ENCODE measurements at places on chromosomes 12 and 14.

GRCh38 chr12:104412681-104413080 lies 44.1 kb upstream of the CHST11 start:
- DNase-seq = no peak

DNA sequence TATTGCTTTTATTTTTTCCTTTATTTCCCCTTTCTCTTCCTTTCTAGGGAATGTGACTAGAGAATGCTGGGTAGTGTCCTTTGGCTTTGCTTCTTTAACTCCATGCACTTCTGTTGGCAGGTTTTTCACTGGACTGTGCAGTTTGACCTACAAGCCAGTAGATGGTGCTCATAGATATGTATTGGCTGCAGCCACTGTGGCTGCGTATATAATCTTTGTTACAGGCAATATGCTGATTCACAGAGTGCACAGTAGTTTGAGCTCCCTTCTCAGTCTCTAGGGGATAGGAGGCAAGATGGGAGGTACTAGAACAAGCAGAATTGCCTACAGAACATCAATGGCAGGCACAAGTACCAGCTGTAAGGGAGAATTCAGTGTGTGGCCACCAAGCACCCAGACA lies 503.5 kb downstream of the LRFN5 start:
- DNase-seq = peak; percentile 16

DNA sequence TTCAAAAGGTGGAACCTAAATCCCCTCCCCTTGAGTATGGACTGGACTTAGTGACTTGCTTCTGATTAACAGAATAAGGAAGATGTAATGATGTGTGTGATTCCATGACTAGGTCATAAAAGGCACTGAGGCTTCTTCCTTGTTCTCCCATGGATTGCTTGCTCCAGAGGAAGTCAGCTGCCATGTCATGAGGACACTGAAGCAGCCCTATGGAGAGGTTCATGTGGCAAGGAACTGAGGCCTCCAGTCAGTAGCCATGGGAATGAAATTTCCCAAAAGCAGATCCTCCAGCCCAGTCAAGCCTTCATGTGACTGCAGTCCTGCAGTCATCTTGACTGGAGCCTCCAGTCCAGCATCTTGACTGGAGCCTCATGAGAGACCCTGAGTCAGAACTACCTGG lies 10.7 kb downstream of the TMBIM4 start:
- no peak for DNase-seq

GRCh38 chr14:41973178-41973577 lies 366.5 kb downstream of the LRFN5 start:
- DNase-seq = no peak

GRCh38 chr14:85142982-85143381 lies 387.0 kb upstream of the FLRT2 start:
- no peak for DNase-seq

GRCh38 chr14:89760086-89760485 lies 194.4 kb downstream of the EFCAB11 start:
- DNase-seq = no peak

- no peak for DNase-seq
These were observed 3.7 kb downstream of the TAS2R42 start for GRCh38 chr12:11183011-11183410.

GRCh38 chr14:56087671-56088471 lies 30.3 kb upstream of the PELI2 start:
- peak; percentile 36 for DNase-seq

- peak; percentile 75 for DNase-seq
These were observed 77.9 kb upstream of the PWP1 start for GRCh38 chr12:107607464-107608392.

GRCh38 chr14:33369972-33370371 lies 431.3 kb downstream of the NPAS3 start:
- no peak for DNase-seq

GRCh38 chr12:12221560-12221959 lies 45.3 kb downstream of the LRP6 start:
- DNase-seq = no peak

DNA sequence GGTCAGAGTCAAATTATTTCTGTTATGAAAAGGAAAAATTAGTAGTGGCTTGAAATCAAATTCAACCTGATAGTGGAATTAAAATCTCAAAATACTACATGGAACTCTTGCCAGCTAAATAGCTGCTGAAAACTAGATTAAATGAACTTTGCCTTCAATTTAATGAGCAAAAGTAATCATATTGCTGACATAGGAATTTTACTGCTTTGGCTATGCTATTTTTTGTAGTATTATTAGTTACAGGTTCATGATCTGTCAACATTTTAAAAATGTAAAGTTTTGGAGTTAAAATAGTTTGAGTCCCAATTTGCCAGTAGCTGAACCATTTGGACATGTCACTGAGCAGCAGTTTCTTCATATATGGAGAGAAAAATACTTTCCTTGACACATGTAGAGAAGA lies 81.4 kb downstream of the RERGL start:
- DNase-seq = no peak

DNA sequence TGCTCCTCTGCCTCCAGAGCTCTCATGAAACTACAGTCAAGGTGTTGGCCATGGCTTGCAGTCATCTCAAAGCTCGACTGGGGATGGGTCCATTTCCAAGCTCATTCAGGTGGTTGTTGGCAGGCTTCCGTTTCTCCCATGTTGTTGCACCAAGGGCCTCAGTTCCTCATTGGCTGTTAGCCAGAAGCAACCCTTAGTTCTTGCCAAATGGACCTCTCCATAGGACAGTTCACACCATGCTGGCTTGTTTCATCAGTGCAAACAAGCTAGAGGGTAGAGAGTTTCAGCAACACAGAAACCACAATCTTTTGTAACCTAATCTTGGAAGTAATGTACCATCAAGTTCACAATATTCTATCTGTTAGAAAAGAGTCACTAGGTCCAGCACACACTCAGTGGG lies 22.7 kb upstream of the PPM1A start:
- no peak for DNase-seq

- DNase-seq = no peak
These were observed 5.5 kb downstream of the IFI27L2 start for GRCh38 chr14:94123868-94124267.

- DNase-seq = no peak
These were observed 357.4 kb downstream of the C12orf50 start for GRCh38 chr12:87671757-87672156.

DNA sequence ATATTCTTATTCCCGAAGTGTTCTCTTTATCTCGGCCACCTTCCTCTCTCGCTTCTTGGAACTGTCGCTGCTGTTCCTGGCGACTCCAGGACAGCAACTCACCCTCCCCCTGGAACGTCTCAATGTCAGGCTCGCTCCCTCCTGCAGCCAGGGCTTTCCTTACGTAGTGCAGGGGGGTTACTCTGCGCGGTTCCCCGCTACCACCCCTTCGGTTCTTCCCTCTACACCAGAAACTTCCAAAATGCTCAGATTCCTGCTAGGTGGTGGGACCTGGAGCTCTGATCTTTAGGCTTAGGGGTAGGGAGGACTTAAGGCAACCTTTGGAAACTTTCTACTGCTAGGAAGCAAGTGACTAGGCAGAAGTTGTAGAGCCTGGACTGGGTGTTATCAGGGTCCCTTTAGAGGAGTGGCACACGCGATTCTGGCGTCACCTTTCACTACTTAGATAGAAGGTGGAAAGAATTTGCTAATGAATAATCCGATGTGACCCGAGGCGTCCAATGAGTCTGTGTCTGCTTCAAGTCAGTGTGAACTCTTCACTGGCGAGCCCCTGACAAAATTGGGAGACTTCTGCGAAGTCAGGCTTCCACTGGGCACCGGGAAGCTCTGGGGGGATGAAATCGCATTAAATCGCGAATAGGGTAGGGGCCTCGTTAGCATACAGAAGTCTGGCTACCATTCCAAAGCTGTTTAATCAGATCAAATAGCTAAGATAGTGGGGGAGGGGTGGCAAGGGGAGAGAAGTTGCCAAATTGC lies 900 bp upstream of the DPF3 start:
- peak; percentile 45 for DNase-seq

- DNase-seq = no peak
These were observed 14.4 kb upstream of the TCP11L2 start for GRCh38 chr12:106288101-106288493.

GRCh38 chr14:102690509-102691286 lies 86.6 kb upstream of the TRAF3 start:
- no peak for DNase-seq

- DNase-seq = no peak
These were observed 43.3 kb downstream of the AEBP2 start for GRCh38 chr12:19482551-19483109.

DNA sequence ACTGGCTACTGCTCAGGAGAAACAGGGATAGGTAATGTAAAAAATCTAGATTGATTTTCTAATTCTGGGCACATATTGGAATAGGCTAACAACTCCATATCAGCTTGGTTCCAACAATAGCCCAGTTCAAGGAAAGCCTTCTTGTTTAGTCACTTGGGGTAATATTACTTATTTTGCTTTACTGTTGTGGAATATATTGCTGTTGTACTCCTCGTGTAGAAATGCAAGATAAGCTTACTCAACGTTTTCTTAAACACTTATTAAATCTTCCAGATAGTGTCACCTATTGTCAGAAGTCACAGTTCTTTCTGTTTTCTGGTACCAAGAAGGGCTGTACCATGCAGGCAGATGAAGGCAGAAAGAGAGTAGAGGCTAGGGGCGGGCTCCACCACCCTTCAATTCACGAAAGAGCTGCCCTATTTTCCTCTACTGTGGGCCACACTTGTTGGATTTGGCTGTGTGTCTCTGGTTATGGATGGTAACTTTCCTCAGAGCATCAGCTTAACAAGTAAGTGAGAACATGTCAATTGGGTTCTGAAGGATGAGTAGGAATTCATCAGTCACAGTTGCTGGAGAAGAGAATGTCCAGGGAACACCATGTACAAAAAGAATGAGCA lies 38.0 kb downstream of the CLMN start:
- DNase-seq = no peak

DNA sequence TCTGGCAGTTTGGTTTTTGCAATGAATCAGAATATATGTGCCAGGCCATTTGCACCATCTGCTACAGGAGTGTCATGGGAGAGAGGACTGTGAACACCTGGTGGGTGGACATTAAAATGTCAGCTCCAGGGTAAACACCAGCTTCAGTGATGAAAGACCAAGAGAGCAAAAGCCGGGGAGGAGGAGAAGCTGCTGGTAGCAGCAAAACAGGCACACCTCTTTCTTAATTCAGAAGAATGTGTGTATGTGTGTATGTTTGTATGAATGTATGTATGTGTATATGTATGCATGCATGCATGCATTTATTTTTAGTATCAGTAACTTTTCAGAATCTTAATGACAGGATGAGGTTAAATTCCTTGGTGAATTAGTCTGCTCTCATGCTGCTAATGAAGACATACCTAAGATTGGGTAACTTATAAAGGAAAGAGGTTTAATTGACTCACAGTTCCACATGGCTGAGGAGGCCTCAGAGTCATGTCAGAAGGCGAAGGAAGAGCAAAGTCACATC lies 357.4 kb upstream of the PRICKLE1 start:
- peak; percentile 4 for DNase-seq

DNA sequence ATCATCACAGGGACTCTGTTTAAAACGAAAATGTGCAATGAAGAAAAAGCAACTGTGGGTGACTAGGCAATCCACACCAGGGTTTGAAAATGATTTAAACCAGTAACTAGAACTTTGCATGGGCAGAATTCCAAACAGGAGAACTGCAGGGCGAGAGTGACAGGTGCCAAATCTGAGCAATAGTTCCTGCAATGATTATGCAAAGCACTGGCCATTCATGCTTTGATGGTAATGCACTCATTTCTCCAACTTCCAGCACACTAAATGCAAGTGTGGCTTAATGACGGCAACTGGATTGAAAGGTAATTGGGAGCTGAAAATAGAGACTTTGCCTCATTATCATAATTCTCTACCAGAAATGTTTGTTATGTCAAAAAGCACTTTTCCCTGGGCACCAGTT lies 140.5 kb upstream of the TMCC3 start:
- no peak for DNase-seq

DNA sequence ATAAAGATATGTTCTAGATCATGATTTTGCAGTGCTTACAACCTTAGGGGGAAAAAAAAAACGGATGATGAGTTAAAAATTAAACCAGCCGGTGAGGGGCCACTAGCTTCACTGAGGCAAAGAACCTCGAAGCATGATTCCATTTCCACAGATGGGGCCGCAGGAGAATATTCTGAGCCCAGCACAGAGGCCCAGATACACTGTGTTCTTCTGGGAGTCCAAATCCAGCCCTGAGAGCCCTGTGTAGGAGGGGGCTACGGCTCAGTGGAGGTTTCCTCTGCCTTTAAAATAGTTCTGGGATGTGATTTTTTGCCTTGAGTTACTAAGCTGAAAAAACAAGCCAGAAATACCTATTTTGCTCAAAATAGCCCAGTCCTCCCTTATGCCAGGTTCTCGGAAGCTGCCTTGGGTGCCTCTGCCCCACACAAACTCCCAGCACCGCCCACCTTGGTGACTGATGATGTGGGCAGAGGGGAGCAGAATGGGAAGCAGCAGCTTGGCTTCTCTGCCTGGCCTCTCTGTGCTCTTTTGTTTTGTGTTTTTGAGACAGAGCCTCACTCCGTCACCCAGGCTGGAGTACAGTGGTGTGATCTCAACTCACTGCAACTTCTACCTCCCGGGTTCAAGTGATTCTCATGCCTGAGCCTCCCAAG lies 105.4 kb upstream of the BCL2L14 start:
- no peak for DNase-seq

DNA sequence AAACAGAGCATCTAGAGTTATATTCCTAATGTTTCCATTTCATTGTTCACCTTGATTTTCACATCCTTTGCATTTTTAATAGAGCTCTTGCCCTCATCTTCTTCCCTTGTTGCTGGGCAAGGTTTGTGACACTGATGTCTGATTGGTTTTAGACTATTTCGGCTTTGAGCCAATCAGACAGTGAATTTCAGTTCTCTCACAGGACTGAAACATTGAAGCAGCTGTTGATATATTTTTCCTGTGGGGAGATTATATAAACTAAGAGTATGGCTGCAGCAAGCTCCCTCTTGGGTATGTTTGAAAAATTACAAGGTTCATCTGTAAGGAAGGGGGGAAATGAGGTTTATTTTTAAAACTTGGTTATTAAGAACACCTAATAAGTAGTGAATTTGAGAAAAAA lies 51.2 kb downstream of the ATF7IP start:
- DNase-seq = peak; percentile 82

DNA sequence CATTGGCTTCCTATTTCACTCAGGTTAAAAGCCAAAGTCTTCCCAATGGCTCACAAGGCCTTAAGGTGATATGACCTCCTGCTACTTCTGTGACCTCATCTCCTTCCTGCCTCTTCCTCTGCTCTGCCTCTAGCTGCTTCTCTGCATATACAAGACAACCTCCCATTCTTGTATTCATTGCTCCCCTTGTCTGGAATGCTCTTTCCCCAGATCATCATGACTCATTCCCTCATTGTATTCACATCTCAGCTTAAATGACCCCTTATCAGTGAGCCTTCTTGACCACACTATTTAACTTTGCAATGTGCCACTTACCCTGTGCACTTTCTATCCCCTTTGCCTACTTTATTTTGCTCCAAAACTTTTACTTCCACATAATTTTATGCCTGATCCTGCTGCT lies 90.2 kb downstream of the PPP1R12A start:
- peak; percentile 87 for DNase-seq

Data from EH (cell line).